ENCODE measurements at places on chromosomes 12 and 14. TPM values are rescaled to one million over a fixed set of nuclear protein-coding genes. Genes with fewer than 3 reads are reported as not detected.
A peak's percentile ranks its signal among the peaks of the same experiment; 100 is the strongest.

DNA sequence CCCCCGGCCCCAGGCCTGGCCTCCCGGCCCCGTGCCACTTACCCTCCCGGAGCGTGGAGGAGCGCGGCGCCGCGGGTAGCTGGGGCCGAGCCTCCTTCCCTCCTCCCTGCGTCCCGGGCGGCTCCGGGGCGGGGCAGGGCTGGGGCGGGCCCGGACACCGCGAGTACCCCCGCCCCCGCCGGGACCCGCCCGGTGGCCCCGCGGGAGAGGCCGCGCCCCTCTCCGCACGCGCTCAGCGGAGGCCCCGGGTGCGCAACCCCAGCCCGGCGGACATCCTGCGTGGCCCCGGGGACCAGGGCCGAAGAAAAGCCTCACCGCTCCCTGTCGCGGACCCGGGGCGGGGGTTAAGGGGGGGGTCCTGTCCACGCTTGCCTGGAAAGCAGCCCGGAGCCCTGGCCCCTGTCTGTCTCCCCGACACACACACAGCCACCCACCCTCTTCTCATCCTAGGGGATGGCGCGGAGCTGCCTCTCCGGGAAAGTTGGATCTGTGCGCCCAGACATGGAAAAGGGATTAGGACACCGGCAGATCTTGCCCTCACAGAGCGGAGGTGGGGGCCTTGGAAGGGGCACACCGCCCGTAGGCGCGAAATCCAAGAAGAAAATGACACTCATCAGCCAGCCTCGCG, at the start of gene SYNE3:
TSS of gene SYNE3 (minus strand) at position 97 of the 628 bp plus-strand sequence. CDS start 40,829 bp downstream, outside the sequence.
- peak; percentile 59 for ATAC-seq

GRCh38 chr14:94827711-94828447, 58.0 kb upstream of the GSC start:
- no peak for ATAC-seq

DNA sequence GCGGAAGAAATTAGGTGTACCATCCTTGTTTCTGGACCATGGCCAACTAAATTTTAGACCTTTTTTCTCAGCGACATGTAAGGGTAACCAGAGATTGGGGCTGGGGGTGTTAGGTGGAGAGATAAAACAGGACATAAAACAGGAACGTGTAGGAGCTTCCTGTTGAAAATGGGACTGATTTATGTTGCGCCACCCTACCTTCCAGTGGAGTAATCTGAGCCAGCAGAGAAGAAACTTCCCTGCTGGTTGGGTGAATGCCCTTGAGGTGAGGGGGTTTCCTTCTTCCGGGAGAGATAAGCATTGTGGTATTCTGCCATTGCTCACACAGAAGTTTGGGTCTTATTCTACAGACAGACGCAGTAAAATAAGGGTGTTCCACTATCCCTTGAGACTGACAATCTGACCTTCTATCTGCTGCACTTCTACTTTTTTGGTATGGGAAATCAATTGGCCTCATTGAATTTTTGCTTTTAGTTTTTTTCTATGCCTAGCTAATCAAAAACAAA, 417.6 kb downstream of the PCNX1 start:
- ATAC-seq, result peak; percentile 28

DNA sequence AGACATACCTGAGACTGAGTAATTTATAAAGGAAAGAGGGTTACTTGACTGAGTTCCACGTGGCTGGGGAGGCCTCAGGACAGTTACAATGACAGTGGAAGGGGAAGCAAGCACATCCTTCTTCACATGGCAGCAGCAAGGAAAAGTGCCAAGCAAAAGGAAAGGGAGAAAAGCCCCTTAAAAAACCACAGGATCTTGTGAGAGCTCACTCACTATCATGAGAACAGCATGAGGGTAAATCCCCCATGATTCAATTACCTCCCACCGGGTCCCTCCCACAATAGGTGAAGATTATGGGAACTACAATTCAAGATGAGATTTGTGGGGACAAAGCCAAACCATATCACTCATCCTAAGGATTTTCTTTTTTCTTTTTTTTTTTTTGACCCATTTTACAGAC, 177.8 kb upstream of the EEA1 start:
- ATAC-seq, result peak; percentile 76

CCDC198 gene
- total RNA-seq, result not detected

DNA sequence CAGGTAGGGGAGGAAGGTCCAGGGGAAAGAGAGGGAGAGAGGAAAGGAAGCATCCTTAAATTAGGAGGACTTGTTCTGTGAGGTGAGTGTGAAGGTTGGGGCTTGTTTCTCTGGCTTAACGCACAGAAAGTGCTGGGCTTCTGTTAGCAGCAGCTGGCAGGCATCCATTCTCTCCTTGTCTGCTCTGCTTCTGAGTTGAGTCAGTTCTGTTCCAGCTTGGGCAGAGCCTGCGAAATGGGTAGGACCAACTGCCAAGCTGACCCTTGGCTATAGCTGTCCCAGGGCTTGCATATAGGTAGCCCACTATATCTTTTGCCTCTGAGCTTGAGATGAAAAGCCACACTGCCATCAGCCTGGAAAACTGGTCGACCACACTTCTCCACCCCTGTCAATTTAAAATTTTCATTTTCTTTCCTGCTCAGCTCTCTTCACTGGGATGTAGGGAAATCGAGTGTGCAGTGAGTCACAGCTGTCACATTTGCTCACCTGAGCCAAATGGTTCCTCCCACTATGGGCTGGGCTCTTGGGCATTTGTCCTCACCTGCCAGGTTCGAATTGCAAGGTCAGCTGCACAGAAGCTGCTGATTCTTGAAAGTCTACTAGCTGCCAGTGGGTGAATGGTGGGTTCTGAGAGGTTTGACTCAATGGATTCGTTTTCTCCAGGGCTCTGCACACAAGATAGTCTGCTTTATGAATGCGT, 256.4 kb upstream of the PWP1 start:
- ATAC-seq, result no peak

All from activated T-helper 17 cell treated with anti-CD3 and anti-CD28 coated beads, Interleukin-2, amount 50 U/mL, for 72 hours (primary cell).